ENCODE measurements at places on chromosomes 2 and 18.

DNA sequence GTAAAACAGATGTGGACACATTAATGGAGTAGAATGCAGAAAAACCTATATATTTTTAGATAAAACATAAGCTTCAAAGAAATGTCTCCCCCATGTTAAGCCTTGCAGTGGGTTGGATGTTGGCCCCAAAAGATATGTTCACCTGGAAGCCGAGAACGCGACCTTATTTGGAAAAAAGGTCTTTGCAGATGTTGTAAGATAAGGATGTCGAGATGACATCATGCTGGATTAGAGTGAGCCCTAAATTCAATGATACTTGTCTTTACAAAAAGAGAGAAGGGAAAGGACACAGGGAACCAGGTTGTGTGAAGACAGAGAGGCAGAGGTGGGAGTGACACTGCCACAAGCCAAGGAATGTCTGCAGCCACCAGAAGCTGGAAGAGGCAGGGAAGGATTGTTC is 3.1 kb upstream of the NCK2 start:
- no peak for DNase-seq

GRCh38 chr2:153291718-153292117 is 186.8 kb downstream of the RPRM start:
- DNase-seq = no peak

DNA sequence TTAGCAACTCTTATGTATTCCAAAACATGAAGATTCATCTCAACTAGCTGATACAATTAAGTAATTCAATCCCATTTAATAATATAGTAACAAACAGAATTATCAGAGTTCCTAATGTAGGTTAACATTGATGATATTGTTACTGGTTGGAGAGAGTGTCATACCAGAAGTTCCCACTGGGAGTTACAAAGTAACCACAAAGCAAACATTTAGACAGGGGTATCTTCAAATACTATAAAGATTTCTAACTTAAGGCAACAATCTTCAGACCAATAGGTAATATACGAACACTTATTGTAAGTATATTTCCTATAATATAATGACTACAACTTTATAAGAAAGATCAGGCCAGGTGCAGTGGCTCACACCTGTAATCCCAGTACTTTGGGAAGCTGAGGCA is 1372.9 kb upstream of the PIK3C3 start:
- no peak for DNase-seq

DNA sequence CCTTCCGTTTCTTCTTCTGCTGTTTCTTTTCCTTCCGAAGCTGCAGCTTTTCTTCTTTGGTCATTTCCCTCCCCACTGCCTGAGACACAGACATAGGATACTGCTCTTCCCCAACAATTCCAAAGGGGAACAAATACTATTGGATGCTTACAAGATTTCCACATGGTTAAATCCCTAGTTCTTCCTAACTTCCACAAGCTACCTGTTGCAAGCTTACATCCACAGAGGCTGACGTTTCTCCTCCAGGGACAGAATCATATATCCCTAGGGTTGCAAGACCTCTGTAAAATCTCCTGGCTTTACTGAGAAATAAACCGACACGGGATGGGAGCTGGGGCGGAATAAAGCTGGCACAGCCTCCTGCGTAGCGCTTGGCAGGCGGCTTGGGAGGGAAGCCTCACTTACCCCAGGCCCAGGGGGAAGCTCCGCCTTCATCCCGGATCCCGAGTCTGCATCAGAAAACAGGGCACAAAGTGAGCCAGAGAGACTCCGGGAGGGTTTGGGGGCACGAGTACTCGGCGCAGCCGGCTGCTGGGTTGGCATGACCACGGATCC is 590 bp downstream of the EIF2B4 start:
- no peak for DNase-seq

DNA sequence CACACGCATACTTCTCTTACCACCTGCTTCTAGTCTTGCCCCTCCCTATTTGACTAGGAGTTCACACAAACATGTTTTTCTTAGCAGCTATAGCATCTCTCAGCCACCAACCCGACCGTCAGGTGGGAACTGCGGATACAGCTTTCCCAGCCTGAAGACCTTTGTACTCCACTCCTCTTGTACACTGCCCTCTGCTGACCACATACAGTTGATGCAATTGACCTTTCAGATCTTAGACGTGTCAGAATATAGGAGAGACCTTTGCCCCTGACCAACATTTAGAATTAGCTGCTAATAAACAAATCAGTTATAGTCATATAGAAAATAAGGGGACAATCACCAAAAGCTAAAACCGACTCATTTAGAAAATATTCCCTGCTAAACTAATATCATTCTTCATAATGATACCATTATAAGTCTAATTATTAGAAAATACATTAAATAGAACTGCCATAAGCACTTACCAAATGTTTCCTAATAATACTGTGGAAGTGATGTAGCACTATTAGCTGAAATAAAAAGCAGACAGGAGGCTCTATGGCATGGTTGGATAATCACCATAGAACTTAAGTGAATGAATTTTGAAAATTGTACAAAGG is 208.4 kb downstream of the RAD51AP2 start:
- no peak for DNase-seq

DNA sequence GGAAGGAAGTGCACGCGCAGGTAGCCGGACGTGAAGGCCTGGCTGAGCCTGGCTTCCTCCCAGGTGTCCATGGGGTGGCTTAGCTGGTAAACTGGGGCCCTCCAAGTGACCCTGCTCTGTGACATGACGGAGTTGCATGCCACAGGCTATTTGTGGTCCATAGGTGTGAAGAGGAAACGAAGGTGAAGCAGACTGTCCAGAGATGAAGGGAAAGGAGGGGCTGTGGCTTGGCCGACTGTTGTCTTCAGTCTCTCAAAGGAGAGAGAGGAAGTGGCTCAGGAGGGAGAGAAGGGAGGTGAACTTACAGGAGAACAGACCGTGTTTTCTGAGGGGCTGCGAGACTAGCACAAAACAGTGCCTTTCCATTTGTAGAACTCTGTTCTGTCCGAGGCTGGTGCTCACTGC is 19.3 kb downstream of the INPP5D start:
- no peak for DNase-seq

DNA sequence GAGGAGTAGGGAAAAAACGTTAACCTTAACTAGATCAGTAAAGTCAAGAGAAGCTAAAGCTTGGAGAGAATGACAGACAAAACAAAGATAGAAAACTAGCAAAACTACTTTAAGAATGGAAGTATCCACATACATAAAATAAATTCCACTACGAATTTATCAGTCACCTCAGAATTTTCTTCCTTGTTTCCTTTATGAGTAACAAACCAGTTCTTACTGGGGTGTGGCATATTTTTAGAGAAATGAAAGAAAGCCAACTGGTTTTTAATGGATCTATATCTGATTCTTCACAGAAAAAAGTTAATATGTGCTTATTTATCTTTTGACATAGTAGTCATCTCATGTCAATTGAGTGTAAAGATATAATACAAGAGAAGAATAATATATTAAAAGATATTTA is 2033.7 kb upstream of the CELF4 start:
- DNase-seq = no peak

GRCh38 chr2:195666113-195666712 is 9.2 kb downstream of the SLC39A10 start:
- no peak for DNase-seq

Measured in effector memory CD8-positive, alpha-beta T cell (primary cell).